Activated CD8-positive, alpha-beta memory T cell treated with anti-CD3 and anti-CD28 coated beads for 4 hours (primary cell): ENCODE measurements at places on chromosomes 1 and 21.

GRCh38 chr1:171083222-171083621, 7.5 kb upstream of the FMO3 start:
- DNase-seq = no peak

GRCh38 chr21:31370893-31371544, 27.0 kb upstream of the TIAM1 start:
- no peak for DNase-seq

DNA sequence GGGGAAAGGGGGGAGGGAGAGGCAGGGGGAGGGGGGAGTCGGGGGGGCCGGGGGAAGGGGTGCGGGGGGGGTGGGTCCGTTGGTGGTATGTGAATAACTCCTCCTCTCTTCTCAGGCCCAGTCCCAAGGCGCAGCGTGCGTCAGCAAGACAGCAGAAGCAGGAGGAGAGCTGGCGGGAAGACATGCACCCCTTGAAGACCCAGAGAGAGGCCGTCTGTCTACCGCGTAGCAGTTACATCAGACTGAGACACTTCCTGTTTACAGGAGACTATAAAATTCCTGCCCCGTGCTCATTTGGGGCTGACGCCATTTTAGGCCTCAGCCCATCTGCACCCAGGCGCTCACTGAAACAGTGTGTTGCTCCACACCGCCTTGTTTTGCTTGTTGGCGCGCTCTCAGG, 55.3 kb downstream of the SETD4 start:
- DNase-seq = no peak

DNA sequence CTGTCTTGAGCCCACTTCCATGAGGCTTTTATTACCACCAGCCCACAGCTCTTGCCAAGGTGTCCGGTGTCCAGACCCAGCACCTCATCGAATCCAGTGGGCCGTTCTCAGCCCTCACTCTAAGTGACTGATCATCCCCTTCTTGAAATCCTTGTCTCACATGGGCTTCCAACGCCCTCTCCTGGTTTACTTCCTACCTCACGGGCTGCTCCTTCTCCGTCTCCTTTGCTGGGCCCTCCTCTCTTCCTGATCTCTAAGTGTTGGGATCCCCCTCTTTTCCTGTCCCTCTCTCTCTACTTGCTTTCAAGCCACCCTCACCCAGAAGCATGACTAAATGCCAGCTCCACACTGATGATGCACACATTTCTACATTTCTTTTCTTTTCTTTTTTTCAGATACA, 9.0 kb upstream of the RHBG start:
- DNase-seq = no peak

DNA sequence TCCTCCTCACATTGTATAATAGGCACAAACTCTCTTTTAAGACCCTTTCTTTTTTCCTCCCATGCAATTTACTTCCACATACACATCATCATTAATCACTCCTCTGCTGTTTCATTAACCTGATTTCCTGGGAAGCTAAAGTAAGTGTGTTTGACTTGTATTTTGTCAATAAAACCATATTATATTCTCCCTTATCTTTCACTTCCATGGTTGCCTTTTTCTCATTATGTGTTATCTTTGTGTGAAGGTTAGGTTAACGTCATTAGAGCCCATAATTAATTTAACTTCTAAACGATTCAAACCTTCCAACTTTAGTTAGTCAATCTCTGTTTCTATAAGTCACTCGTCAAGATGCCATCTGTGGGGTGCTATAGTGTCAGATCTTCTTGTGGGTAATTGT, 313.0 kb downstream of the PAPPA2 start:
- no peak for DNase-seq

DNA sequence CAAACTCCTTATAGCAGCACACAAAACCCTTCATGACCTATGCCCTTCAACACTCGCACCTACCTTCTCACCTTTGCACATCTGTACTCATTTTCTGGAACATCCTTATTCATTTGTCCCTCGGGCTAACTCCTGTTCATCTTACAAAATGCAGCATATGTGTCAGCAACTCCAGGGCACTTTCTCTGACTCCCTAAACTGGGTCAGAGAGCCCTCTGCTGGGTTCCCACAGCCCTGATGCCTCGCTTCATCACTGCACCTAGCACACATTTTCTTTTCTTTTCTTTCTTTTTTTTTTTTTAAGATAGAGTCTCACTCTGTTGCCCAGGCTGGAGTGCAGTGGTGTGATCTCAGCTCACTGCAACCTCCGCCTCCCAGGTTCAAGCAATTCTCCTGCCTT, 54.0 kb downstream of the RAB3B start:
- DNase-seq = no peak

DNA sequence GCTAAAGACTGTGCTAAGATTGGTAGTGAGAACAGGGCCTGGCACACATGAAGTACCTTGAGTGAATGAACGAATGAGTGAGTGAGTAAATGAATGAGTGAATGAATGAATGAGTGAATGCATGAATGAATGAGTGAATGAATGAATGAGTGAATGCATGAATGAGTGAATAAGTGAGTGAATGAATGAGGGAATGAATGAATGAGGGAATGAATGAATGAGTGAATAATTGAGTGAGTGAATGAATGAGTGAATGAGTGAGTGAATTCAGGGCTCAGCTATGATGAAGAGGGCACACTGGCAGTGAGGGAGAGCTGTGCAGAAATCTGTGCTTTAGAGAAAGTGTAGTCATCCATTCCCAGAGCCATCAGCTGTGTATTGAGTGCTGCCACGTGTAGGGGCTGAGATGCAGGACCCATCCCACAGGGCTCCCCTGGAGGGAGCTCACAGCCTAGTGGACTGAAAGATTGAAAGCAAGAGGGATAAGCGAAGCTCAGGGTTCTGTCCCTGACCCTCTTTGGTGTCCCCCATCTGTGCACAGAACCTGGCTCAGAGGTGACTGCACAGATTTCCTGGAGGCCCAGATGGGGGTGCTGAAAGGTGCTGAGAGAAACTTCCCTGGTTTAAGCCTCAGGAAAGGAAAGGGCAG, 217.9 kb upstream of the VAMP3 start:
- DNase-seq = no peak

GRCh38 chr1:93029317-93029716, 49.8 kb upstream of the MTF2 start:
- DNase-seq = no peak

DNA sequence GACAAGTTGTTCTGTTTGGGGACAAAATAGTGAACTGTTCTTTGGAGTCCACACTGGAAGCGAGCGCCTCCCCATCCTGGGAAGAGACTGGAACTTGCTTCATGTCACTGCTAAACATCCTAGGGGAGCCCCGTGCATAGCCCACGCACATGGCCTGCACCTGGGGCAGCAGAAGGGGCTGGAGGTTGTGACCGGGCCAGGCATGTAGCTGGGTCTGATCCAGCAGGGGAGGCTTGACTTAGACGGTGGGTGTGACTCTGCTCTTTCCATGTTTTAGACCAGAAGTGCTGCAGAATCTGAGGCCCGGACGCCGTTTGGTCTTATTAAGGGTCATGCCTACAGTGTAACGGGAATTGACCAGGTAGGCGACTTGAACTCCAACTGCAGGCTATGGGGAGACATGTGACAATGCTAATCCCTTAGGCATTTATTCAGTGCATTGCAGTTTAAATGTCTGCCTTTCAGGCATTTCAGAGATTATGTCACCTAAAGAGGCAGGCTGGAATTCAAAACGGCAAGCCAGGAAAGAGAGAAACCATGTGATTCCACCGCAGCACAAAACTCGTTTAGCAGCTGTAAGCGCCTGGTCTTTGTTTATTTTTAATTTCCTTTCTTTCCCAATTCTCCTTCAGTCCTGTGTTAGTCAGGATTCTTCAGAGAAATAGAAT, 21.8 kb downstream of the CAPN9 start:
- no peak for DNase-seq
